Pericardium fibroblast (primary cell): ENCODE measurements at places on chromosomes 3 and 15. TPM values are rescaled to one million over a fixed set of nuclear protein-coding genes. Genes with fewer than 3 reads are reported as not detected.

Gene SIAH2
- total RNA-seq = 56.9 and 57.4 TPM in 2 replicates

Gene ZNF592
- 7.1 and 7.7 TPM in 2 replicates for total RNA-seq

Gene GOLGA8O
- total RNA-seq = under 0.01 TPM in 1 of 2 replicates, not detected in the other

Gene FGF12
- 0.09 TPM in 1 of 2 replicates, not detected in the other for total RNA-seq

Gene CCR8
- not detected in 2 replicates for total RNA-seq

Gene CFAP44
- total RNA-seq = 0.70 and 2.2 TPM in 2 replicates

Gene ANKRD34C
- total RNA-seq = not detected in 2 replicates

Gene FOXL2
- 0.12 TPM in 1 of 2 replicates, not detected in the other for total RNA-seq

Gene GOLGA8S
- total RNA-seq = 0.23 TPM in 1 of 2 replicates, not detected in the other

Gene GOLGA6L9
- total RNA-seq = 0.35 and 1.1 TPM in 2 replicates

Gene CPA3
- not detected in 2 replicates for total RNA-seq

Gene DPPA4
- 0.82 TPM in 1 of 2 replicates, not detected in the other for total RNA-seq

Gene HES1
- total RNA-seq = 4.3 and 17.6 TPM in 2 replicates

Gene BRPF1
- 8.2 and 11.0 TPM in 2 replicates for total RNA-seq
